ENCODE measurements at places on chromosomes 4 and X.

DNA sequence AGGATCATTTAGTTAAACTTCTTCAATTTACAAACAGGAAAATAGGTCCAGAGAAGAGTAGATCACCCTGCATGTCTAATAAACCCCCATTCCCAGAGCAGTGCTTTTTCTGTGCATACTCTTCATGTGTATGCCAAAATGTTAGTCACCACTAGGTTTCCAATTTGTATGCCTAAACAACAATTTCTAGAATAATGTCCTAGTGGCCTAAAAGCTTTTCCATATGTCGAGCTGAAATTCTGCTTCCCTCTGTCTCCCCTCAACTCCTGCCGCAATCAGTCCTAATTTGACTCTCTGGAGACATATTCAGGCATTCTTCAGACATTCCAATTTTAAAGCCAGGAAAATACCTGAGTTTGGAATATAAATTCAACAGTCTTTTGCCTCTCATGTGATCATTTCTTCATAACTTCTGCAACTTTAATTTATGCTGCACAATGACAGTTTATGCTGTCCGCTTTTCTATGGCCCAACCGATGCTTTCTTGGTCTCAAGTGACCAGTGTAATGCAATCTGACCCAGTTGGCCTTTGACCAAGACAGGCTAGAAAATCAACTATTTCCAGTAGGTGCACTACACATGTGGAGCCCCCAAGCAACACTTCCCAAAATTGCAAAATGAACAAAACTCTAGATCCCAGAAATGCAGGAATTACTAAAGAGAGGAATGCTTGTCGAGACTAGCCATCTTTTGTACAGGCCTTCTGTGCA lies 122.9 kb upstream of the FMR1 start:
- DNase-seq: no peak

GRCh38 chr4:113633467-113633866 lies 128.1 kb downstream of the CAMK2D start:
- no peak for DNase-seq

DNA sequence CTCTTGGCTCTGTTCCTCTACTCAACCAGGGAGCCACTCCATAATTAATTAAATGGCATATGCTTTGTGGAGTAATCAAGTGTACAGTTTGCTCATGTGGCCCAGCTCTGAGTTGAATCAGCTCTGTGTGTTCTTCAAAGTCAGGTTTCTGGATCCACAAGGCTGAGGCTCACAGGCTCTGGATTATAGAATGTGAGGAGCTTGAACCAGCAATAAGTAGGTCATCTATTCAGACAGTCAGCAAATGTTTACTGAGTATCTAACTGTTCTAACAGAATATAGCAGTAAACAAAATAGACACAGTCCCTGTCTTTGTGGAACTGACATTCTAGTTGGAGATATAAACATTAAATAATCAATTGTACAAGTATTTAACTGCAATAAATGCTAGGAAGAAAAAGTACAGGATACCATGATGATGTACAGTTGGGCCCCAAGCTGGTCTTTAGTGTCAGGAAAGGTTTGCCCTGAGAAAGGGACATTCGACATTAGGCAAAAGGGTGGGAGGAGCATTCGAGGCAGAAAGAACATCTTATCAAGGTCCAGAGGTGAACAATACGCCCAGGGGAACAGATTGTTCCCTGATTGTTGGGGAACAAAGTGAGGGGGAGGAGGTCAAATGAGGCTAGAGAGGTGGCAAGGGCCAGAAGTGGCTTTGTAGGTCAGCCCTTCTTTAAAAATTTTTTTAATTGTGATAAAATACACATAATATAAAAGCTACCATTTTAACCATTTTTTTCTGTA lies 20.5 kb upstream of the TSR2 start:
- DNase-seq: no peak

DNA sequence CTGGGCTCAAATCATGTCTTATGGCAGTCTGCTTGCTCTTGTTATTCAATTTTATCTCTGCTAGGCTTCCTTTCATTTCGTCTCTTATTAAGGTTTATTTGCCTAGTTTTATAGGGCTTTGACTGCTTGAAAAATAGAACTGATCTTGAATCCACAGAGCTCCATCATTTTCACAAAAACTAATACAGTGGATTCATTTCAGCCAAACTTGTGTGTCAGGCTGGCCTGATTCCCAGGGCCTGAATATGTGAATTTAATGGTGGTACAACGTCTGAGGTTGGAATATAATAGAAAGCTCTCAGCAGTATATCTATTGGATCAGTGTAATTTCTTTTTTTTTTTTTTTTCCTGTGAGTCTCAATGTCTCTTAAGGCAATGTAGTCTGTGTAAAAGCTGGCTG lies 123.3 kb downstream of the POU4F2 start:
- no peak for DNase-seq

DNA sequence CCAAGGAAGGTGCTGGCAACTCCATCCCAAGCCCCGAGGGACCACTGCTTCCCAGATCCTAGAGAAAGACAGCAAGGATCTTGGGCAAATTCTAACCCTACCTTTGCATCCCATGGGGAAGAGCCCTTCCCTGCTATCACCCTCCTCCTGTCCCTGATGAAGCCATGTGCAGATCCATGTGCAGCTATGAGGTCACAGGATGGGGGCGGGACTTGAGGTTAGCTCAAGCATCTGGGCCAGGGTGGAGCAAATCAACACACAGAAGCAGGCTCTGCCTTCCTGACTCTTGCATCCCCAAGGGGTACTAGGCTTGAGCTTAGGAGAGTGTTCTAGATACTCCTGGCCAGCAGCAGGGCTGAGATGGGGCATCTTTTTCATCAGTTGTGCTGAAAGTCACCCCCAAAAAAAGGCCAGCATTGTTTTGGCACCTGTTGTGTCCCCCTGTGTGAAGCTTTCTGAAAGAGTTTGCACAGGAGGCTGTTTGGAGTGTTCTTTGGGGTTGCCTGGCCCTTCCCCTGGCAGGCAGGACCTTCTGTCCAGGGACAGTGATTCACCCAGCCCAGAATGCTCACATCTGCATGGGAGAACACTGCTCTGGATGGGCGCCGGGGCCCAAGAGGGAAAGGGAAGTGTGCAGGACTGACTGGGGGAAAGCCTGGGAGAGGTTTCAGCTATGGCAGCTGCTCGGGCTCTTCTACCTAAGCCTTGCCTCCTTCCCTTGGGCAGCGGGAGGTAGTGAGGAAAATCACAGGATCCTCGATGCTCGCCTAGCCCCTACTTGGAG lies 50.8 kb downstream of the PRPS1 start:
- no peak for DNase-seq

DNA sequence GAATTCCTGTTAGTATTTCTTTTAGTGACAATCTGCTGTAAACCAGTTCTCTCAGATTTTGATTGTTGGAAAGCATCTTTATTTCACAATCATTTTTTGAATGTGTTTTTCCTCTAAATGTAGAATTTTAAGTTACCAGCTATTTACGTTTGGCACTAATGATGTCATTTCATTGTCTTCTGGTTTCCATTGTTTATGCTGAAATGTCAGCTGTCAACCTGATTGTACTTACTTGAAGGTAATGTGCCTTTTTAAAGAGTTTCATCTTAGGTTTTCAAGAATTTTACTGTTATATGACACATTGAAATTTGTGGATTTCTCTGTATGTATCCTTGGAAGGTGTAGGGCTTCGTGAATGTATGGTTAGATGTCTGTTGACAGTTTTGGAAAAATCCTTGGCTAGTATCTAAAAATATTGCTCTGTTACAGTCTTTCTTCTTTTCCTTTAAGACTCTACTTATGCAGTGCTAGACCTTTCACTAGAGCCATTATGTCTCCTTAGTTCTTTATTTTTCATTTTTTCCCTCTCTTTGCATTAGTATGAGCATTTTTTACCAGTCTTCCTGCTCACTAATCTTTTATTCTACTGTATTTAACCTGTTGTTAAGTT lies 30.4 kb downstream of the SMAD1 start:
- DNase-seq: no peak

GRCh38 chr4:174494726-174495125 lies 27.6 kb downstream of the HPGD start:
- no peak for DNase-seq

DNA sequence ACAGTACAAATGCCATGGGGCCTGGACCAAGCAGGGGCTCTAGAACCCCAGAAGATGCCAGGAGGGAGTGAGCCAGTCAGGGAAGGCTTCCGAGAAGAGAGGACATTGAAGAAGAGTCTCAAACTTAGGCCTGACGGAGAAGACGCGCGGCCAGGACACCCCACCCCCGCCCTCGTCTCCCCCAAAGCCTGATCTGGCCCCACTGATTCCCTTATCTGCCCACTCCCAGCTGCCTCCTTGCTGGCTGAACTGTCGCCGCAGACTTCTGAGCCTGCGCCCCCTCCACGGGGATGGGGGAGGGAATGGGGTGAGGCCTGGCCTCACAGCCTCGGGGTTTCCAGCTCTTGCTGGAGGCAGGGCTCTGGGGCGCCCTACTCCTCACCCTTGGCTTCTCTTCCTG lies 3.6 kb upstream of the GATA1 start:
- no peak for DNase-seq

- DNase-seq: peak; percentile 31
Observed at GRCh38 chrX:1481636-1482529, 29.2 kb upstream of the ASMTL start.

Data from head of caudate nucleus (tissue), 42 donors.